ENCODE measurements at places on chromosomes 7 and 10. TPM values are rescaled to one million over a fixed set of nuclear protein-coding genes. Genes with fewer than 3 reads are reported as not detected.

The ANKRD2 gene
- not detected for total RNA-seq

The NUP42 gene
- 29.7 TPM for total RNA-seq

The TRIL gene
- total RNA-seq, result 0.05 TPM

The EPHA1 gene
- 1.5 TPM for total RNA-seq

The PCDH15 gene
- not detected for total RNA-seq

The OR2A5 gene
- not detected for total RNA-seq

The DRGX gene
- not detected for total RNA-seq

The RAB19 gene
- total RNA-seq, result 3.8 TPM

The ATP5F1C gene
- total RNA-seq, result 297 TPM

The GSDME gene
- total RNA-seq, result 1.8 TPM

The LBX1 gene
- not detected for total RNA-seq

The SEC61G gene
- 187 TPM for total RNA-seq

The FAM25A gene
- not detected for total RNA-seq

The EIF3B gene
- 483 TPM for total RNA-seq

The EBF3 gene
- total RNA-seq, result not detected

The SLC26A3 gene
- total RNA-seq, result 0.37 TPM

The KCTD7 gene
- total RNA-seq, result 3.9 TPM

The TMEM130 gene
- total RNA-seq, result not detected

The FZD1 gene
- total RNA-seq, result 0.56 TPM

The ERLIN1 gene
- total RNA-seq, result 26.5 TPM

The C10orf105 gene
- total RNA-seq, result 0.28 TPM

The AZGP1 gene
- 0.34 TPM for total RNA-seq

The FAM25G gene
- total RNA-seq, result not detected

The LIPF gene
- total RNA-seq, result not detected

The PFKFB3 gene
- 60.5 TPM for total RNA-seq

All from activated T-cell treated with anti-CD3 and anti-CD28 coated beads, Interleukin-2, amount 50 U/mL, for 4 hours (primary cell).